ENCODE measurements at places on chromosomes 1 and 21.

DNA sequence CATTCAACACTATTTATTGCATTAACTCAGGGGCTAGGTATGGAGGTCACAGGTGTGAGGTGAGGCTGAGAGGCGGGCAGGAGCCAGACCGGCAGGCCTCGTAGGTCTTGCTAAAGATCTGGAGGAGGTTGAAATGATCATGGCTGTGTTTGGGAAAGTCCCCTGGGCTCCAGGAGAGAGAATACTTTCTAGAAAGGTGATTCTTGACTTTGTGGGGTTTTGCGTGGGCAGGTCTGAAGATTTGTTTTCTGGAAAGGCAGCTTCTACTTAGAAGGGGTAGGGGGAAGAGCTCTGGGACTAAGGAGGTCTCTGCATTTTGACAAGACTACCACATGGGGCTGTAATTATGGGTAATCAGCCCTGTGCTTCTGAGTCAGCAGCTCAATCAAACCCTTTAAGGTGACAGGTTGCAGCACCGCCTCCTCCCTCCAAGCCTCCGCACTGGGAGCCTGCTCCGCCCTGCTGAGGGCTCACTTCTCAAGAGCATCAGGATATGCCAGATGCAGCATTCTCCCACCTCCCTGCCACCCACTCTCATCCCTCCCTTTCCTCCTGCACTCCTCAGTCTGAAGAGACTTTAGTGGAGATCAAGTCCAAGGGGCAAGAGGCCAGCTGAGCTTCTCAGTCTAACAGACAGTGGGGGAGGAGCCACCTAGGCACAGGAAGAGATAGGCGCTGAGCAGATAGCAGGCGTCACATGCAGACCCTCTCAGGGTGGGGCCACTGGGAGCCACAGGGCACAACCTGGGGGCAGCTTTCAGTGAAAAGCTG, 30.5 kb downstream of the SLC30A1 start:
- DNase-seq: no peak

- no peak for DNase-seq
Observed at GRCh38 chr1:217136895-217137205, 413.6 kb upstream of the ESRRG start.

GRCh38 chr1:61640531-61641530, 84.1 kb downstream of the TM2D1 start:
- no peak for DNase-seq

DNA sequence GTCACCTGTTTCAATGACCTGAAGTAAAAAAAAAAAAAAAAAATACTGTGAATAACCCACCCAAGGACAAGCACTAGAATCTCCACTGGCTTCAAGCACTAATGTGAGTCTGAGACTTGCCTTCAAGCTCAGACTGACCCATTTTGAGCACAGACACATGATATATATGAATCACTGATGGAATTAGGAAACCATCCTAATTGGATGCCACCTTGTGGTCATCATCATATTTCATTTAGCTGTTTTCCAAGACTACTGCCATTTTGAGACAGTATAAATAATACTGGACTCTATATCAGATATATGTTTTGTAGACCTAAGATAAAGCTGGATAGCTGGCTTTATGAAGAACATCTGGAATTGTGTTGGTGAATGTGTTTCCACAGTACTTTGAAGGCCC, 1232.0 kb downstream of the KCNT2 start:
- peak; percentile 16 for DNase-seq

- DNase-seq: peak; percentile 98
Observed at GRCh38 chr1:159916242-159917051, 8.9 kb downstream of the TAGLN2 start.

GRCh38 chr1:151718666-151719065, 2.1 kb upstream of the CELF3 start:
- DNase-seq: no peak

GRCh38 chr21:44089001-44089911, 17.9 kb upstream of the PWP2 start:
- DNase-seq: no peak

Measured in EH (cell line).